ENCODE measurements at places on chromosomes 4 and X.

DNA sequence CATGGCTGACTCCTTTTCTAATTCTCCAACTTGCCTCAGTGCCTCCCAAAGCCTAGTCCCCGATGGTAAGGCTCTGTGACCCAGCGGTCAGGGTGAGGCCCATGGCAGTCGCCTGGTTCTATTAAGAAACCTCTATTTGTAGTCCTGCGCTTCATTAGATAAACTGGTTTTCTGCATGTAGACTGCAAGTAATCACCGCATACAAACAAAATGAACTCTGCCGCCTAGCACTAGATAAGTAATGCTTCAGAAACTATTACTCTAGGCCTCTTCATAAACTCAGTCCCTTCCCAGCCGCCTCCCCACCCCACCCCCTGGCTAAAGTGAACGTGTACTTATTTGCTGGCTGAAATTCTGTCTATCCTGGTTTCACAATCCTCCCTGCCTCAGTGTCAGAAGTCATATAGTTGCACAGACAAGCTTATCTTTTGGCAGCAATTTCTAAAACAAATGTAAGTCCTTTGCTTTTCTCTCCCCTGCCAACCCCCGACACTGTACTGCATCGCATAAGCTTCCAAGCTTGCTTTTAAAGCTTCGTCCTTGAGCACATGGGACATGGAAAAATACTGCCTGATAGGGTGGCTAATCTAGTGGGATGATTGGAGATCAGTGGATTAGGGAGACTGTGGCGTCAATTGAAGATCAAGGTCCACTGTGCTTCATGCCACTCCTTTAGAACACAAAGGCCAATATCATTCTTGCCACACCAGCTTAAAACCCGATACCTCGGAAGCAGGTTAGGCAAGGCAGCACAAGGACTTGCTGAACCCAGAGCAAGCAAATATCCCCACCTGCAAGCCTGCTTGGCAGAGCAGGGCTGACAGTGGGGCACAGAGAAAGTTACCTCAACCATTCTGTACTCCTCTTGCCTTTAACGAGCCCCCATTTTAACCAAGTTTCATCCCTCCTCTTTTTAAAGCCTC lies 125.8 kb downstream of the IRF2 start:
- H3K27me3 ChIP-seq: no peaks in the 10 kb centered on the region
- no peak overlapping the region for H3K27ac ChIP-seq
- H3K4me3 ChIP-seq: no peak overlapping the region
- no peaks in the 10 kb centered on the region for H3K36me3 ChIP-seq

DNA sequence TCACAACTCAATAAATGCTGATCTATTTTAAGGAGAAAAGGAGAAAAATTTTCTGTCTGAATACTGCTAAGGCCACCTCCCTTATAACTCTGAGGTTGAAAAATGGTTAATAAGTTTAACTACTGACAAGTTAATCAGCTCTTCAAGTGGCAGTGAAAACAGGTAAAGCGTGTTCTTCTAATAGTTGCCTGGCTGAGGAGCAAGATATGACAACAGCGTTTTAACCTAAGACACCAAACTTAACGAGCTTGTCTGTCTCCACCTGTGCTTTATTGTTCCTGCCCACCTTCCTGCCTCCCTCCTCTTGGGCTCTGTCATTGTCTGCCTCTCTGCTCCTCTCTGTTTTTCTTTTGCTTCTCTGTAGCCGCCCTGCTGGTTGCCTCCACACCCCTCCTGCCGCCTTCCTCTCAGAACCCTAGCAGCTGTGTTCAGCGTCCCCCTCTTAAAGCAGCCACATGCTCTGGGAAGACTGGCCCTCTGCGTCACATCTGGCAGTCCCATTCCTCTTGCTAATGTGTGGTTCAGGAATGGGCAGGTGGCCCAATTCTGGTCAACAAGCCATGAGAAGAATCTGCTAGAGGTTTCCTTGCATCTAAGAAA lies 4.3 kb upstream of the TSPAN5 start:
- H3K4me3 ChIP-seq: no peak overlapping the region
- peaks cover 16% of the 10 kb centered on the region for H3K4me1 ChIP-seq
- no peaks in the 10 kb centered on the region for H3K27me3 ChIP-seq
- no peak for DNase-seq
- no peak overlapping the region for H3K27ac ChIP-seq
- H3K36me3 ChIP-seq: no peaks in the 10 kb centered on the region

DNA sequence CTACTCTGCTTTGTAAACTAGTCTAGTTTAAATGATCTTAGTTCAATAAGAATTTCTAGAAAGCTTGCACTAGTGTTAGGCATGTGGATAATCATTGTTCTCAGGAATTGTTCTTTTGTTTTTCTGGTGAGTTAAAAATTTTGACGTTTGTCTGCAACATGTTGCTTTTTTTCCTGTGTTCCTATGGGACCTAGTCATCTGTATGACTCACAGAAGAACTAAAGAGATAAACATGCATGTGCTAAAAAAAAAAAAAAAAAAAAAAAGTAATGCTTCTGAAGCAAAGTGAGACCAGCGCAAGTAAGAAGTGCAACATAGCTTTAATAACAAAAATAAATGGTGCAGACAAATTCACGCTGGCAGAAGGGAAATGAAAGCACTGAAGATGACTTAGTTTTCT lies 471.2 kb downstream of the IQCM start:
- no peak overlapping the region for H3K27ac ChIP-seq
- H3K27me3 ChIP-seq: no peaks in the 10 kb centered on the region
- no peak overlapping the region for H3K4me3 ChIP-seq
- no peaks in the 10 kb centered on the region for H3K36me3 ChIP-seq

- H3K4me3 ChIP-seq: no peak overlapping the region
- H3K36me3 ChIP-seq: no peaks in the 10 kb centered on the region
- no peaks in the 10 kb centered on the region for H3K27me3 ChIP-seq
- no peak overlapping the region for H3K27ac ChIP-seq
- H3K4me1 ChIP-seq: no peaks in the 10 kb centered on the region
Measured at GRCh38 chrX:150269605-150270254, 93.4 kb upstream of the MAMLD1 start.

- H3K27me3 ChIP-seq: no peaks in the 10 kb centered on the region
- H3K36me3 ChIP-seq: no peaks in the 10 kb centered on the region
- peak; percentile 65 for DNase-seq
- H3K4me3 ChIP-seq: no peak overlapping the region
- H3K27ac ChIP-seq: peak overlapping the region; percentile 81
Measured at GRCh38 chr4:15149234-15149838, 147.1 kb downstream of the CPEB2 start.

GRCh38 chr4:180828455-180829018 lies 1414.7 kb upstream of the TENM3 start:
- no peaks in the 10 kb centered on the region for H3K27me3 ChIP-seq
- H3K4me1 ChIP-seq: 0 out of 2 replicates have a peak, but pooled peaks cover 4% of the 10 kb centered on the region
- no peaks in the 10 kb centered on the region for H3K36me3 ChIP-seq
- no peak overlapping the region for H3K27ac ChIP-seq

GRCh38 chr4:173591760-173592159 lies 61.7 kb upstream of the HAND2 start:
- no peaks in the 10 kb centered on the region for H3K4me1 ChIP-seq
- no peaks in the 10 kb centered on the region for H3K27me3 ChIP-seq
- no peak overlapping the region for H3K27ac ChIP-seq
- DNase-seq: no peak
- no peak overlapping the region for H3K4me3 ChIP-seq

DNA sequence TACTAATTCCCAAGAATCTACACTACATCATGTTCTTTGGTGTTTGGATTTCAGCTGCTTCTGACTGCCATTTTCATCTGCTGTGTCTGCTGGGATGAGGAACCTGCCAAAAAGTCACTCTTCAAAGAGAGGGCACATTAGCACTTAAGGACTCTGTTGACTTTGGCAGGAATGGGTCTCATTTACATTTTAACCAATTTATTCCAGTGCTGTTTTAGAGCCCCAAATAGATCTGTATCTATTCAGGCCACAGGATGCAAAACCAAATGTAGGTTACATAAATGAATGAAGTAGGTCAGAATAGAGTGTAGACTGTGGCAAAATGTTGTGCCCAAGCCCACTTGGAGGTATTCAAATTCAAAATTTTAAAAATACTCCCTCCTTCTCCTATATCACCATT lies 14.4 kb downstream of the TXK start:
- no peaks in the 10 kb centered on the region for H3K4me1 ChIP-seq
- peaks cover 11% of the 10 kb centered on the region for H3K27me3 ChIP-seq
- H3K27ac ChIP-seq: no peak overlapping the region
- no peak for DNase-seq

GRCh38 chr4:60724623-60725022 lies 475.5 kb upstream of the ADGRL3 start:
- no peak overlapping the region for H3K4me3 ChIP-seq
- no peaks in the 10 kb centered on the region for H3K4me1 ChIP-seq
- DNase-seq: peak; percentile 27
- no peaks in the 10 kb centered on the region for H3K27me3 ChIP-seq
- no peak overlapping the region for H3K27ac ChIP-seq
- H3K36me3 ChIP-seq: no peaks in the 10 kb centered on the region

- no peaks in the 10 kb centered on the region for H3K4me1 ChIP-seq
- no peaks in the 10 kb centered on the region for H3K27me3 ChIP-seq
- no peaks in the 10 kb centered on the region for H3K36me3 ChIP-seq
- H3K4me3 ChIP-seq: no peak overlapping the region
Measured at GRCh38 chrX:125444659-125445058, 125.0 kb downstream of the TEX13C start.

- no peak overlapping the region for H3K4me3 ChIP-seq
- no peaks in the 10 kb centered on the region for H3K27me3 ChIP-seq
- DNase-seq: no peak
- H3K27ac ChIP-seq: no peak overlapping the region
Measured at GRCh38 chrX:129781680-129782495, 2.1 kb downstream of the SASH3 start.

- H3K36me3 ChIP-seq: no peaks in the 10 kb centered on the region
- no peak overlapping the region for H3K27ac ChIP-seq
- H3K27me3 ChIP-seq: no peaks in the 10 kb centered on the region
- H3K4me1 ChIP-seq: no peaks in the 10 kb centered on the region
Measured at GRCh38 chr4:183602557-183603027, 56.4 kb downstream of the RWDD4 start.

- peaks cover 26% of the 10 kb centered on the region for H3K4me1 ChIP-seq
- H3K4me3 ChIP-seq: no peak overlapping the region
Measured at GRCh38 chr4:78325271-78326157, 226.1 kb upstream of the ANXA3 start.

DNA sequence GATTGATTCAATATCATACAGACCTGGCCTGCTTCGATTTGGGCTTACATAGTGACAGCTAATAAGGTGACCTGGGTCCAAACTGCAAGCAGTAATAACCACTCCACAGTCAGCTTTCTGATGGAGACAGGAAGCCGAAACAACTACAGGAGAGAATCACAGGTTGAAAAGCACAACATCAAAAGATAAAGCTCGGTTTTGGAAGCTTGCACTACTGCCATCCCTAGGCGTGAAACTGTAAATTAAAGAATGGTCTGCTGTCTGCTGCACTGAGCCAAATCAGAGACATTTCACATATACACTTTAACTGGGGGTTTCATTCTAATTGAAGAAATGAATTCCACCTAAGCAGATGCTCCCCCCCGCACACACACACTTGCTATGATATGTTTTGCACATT lies 116.3 kb downstream of the DHX15 start:
- H3K27ac ChIP-seq: no peak overlapping the region
- peaks cover 43% of the 10 kb centered on the region for H3K27me3 ChIP-seq
- peaks cover 6% of the 10 kb centered on the region for H3K4me1 ChIP-seq

DNA sequence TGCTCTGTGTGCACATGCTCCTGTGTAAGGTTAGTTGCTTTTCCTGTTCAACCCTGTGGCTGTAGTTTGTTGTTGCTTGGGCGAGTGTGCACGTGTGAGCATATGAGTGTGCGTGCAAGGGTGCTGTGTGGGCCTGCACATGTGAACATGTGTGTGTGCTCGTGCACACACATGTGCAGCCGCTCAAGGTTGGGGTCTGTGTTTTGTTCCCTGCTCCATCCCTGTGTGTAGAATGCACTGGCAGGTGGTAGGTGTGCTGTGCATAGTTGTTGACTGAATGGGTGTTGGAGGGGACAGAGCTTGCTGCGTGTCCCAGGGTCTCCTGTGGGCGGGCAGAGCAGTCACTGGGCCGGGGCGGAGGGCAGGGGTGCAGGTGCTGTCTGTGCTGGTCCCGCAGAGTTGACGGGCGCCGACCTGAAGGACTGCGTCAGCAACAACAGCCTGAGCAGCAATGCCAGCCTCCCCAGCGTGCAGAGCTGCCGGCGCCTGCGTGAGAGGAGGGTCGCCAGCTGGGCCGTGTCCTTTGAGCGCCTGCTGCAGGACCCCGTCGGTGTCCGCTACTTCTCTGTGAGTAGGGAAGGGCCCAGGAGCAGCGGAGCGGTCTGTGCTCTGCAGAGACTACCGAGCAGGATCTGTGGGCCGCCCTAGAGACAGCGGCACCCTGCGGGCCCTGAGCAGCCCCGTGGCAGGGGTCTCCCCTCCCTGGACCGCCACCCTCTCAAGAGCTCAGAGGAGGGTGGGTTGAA lies 27.9 kb upstream of the HGFAC start:
- no peaks in the 10 kb centered on the region for H3K36me3 ChIP-seq
- H3K4me3 ChIP-seq: no peak overlapping the region
- no peaks in the 10 kb centered on the region for H3K27me3 ChIP-seq
- no peak overlapping the region for H3K27ac ChIP-seq

DNA sequence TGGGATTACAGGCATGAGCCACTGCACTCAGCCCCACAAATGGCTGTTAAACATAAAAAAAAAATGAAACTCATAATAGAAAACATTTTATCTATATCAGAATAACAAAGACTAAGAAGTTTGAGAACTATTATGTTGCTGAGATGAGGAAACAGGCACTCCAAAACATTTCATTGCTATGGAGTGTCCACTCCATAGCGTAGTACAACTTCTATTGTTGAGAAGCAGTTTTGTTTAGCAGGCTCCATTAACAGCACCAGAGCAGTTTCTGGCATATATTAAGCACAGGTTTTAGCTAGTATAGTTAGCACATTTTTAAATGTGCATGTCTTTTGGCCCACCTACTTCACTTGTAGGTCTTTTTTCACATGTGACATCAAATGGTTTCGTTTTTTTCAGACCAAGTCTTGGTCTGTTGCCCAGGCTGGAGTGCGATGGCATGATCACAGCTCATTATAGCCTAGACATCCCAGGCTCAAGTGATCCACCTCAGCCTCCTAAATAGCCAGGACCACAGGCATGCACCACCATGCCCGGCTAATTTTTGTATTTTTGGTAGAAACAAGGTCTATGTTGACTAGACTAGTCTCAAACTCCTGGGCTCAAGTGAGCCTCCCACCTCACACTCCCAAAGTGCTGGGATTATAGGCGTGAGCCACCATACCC lies 5.8 kb downstream of the HMGB2 start:
- H3K27ac ChIP-seq: no peak overlapping the region
- no peak for DNase-seq
- peaks cover 14% of the 10 kb centered on the region for H3K4me1 ChIP-seq
- H3K4me3 ChIP-seq: no peak overlapping the region

DNA sequence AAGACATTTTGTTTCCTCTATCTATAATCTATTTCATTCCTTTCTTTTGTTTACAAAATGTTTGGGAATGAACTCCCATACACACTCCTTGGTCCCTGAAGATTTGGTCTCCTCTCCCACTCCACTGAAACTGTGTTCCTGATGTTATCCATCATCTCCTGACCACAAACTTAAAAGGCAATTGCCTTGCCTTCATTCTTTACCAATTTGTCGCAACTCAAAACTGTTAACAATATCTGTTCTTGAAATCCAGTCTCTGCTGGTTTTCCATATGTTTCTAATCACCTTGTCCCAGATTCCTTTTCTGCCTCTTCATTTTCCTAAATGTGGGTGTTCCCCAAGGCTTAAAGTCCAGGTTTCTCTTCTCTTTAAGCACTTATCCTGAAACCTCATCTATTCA lies 262.2 kb upstream of the TTC29 start:
- no peak overlapping the region for H3K27ac ChIP-seq
- no peaks in the 10 kb centered on the region for H3K36me3 ChIP-seq
- H3K27me3 ChIP-seq: no peaks in the 10 kb centered on the region
- DNase-seq: no peak
- H3K4me3 ChIP-seq: no peak overlapping the region

- H3K27me3 ChIP-seq: no peaks in the 10 kb centered on the region
- peaks cover 6% of the 10 kb centered on the region for H3K4me1 ChIP-seq
- H3K36me3 ChIP-seq: no peaks in the 10 kb centered on the region
- no peak overlapping the region for H3K27ac ChIP-seq
Measured at GRCh38 chrX:31464306-31464915, 392.6 kb upstream of the FTHL17 start.

Measured in GM23248 (cell line).